NCI-H69 (cell line): ENCODE measurements at places on chromosomes 7 and 10.
A peak's percentile ranks its signal among the peaks of the same experiment; 100 is the strongest.

DNA sequence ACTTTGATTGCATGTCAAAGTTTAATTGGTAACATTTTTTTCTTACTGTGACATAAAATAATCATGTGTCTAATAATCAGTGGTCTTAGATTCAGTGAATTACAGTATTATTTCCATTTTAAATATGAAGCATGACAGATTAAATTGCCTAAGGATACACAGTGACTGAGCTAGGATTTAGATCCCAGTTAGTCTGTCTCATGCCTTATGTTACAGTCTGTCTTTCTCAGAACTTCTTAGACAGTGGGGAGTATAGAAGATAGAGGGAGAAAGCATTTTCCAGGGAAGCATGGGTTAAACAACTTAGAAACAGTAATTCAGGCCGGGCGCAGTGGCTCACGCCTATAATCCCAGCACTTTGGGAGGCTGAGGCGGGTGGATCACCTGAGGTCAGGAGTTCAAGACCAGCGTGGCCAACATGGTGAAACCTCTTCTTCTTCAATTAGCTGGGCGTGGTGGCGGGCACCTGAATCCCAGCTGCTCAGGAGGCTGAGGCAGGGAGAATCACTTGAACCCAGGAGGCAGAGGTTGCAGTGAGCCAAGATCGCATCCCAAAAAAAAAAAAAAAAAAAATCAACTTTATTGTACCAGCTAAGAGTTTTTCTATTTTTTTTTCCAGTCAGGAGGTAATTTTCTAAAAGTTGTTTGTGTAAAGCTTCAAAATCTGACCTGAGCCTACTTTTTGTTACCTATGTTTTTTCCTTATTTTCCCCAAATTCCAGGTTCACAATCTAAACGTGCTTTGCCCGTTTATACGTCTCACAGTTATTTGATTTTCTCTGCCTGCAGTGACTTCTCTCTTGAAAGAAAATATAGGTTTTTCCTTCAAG lies 3.3 kb downstream of the CASD1 start:
- peak; percentile 43 for DNase-seq

GRCh38 chr7:73618538-73618937 lies 5.8 kb downstream of the MLXIPL start:
- peak; percentile 73 for DNase-seq

GRCh38 chr10:132283604-132284382 lies 24.0 kb downstream of the STK32C start:
- no peak for DNase-seq

- DNase-seq: no peak
Measured at GRCh38 chr10:43160046-43160920, 22.0 kb downstream of the CSGALNACT2 start.

- DNase-seq: no peak
Measured at GRCh38 chr10:8767591-8767990, 713.1 kb downstream of the GATA3 start.

DNA sequence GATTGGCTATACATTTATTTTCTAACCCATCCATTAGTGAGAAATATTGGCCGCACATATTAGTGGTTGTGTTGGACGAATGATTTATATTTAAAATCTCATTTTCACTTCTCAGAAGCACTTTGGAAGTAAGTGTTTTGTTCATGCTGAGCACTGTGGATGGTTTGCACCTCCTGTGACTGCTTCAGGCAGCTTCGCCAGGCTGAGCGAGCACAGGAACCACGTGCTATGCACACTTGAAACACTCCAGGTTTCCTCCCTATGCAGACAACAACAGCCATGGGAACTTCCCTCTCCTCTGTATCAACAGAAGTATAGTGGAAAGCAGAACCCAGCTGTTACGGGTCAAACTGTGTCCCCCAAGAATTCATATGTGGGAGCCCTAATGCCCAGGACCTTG lies 67.3 kb upstream of the WDR11 start:
- DNase-seq: no peak

DNA sequence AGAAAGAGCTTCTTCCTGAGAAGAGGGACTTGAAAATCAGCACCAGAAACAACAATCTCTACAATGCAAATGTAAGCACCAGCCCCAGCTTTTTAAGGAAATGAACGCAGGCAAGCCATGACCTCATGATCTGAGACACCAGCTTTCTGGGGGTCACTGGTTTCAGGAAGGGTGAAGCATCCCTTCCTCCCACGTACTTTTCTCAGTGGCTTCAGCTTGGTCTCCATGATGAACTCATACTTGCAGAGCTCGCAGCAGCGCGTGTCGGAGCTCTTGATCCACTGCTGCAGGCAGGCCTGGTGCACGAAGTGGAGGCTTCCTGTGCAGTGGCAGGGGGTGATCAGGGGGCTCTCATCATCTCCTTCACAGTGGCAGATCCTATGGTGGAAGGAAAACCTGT lies 87.0 kb downstream of the ALOX5 start:
- no peak for DNase-seq

DNA sequence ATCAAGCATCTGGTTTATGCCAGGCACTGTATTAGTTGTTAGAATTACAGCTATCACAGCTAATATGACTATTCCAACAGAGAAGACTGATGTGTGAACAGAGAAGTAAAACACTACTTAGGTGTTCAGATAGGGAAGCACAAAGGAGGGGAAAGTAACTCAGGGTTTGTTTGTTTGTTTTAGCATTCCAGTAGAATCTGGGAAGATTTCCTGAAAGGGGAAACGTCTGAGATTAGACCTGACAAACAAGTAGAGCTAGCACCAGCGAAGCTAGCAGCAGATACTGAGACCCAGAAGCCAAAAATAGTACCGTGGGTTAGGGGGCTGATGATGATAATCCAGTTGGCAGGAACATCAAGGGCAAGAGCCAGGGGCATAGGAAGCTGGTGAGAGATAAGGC lies 28.8 kb upstream of the KLHL7 start:
- DNase-seq: no peak

- peak; percentile 80 for DNase-seq
Measured at GRCh38 chr10:87734987-87735827, 75.5 kb downstream of the PAPSS2 start.

GRCh38 chr10:61135276-61135721 lies 191.3 kb upstream of the RHOBTB1 start:
- DNase-seq: peak; percentile 51

GRCh38 chr10:1605999-1606940 lies 131.1 kb downstream of the ADARB2 start:
- DNase-seq: no peak

- DNase-seq: no peak
Measured at GRCh38 chr7:55252386-55252785, 112.8 kb upstream of the LANCL2 start.

- no peak for DNase-seq
Measured at GRCh38 chr10:102485093-102485784, 17.3 kb downstream of the ACTR1A start.

DNA sequence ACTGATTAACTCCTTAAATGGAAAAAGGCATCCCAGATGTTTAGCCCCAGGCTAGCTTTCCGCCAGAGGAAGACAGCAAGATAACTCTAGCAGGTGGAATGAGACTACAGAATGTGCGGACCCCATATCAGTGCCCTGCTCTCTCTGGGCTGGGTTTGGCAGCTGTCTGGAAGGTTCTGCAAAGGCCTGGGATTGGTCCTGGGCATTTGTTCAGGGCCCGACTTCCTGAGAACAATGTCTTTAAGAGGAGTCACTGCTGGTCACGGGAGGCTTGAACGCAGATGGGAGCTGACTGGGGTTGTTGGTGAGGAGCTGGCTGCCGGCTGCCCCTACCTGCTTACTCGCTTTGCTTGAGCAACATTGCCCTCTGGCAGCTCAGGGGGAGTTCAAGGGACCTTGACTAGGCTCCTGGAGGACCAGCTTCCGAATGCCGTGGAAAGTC lies 130.6 kb upstream of the BTBD16 start:
- peak; percentile 46 for DNase-seq

- peak; percentile 20 for DNase-seq
Measured at GRCh38 chr10:452512-453426, 236.7 kb downstream of the DIP2C start.

DNA sequence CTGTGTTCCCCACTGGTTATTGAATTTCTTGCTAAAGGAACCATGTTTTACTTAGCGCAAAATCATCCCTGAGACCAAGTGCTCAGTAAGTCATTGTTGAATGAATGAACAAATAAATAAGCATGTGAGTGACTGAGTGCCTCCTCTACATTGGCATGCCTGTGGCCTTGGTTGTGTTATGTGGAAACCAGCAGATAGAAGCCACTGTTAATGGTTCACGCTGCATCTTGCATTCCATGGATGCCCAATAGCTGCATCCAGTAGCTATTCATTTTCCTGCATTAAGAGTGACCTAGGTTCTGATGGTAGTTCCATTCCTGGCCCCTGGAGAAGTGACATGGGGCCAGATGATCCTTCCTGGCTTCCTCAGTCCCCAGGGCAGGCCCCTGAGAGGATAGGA lies 113.3 kb upstream of the BMPER start:
- no peak for DNase-seq

DNA sequence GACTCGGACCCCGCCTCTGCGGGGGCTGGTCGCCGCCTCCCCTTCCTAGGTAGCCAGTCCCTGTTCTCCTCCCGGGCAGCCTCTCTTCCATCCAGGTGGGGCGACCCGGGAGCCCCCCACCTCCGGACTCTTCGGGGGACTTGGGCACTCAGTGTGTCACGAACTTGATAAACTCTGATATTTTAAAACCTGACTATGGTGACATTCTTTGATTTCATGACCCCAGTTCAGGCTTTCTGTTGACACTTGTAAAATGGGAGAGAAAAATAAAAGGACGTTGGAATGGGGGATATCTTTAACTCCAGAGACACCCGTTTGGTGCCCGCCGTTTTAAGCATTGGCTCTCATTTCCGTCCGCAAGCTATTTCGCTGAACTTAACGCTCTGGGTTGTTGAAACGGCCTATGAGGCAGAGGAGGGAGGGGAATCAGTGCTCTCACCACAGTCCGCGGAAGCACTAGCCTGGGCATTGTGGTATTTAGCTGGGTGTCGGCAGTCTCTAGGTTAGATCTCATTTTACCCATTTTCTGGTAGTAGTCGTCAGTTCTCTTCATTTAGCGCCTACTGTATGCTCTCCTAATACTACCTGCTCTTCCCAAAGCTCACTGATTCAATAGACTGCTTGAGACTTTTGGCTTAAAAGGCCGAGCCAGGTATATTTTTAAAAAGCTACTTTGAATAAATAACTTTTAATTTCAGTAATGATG lies 738 bp downstream of the VPS26A start:
- DNase-seq: peak; percentile 69

GRCh38 chr7:103972779-103973434 lies 16.6 kb downstream of the RELN start:
- DNase-seq: peak; percentile 13
